Stimulated activated CD4-positive, alpha-beta T cell treated with anti-CD3 and anti-CD28 coated beads, Interleukin-12 subunit alpha, Interleukin-12 subunit beta, amount 100 ng/mL, for 4 hours (primary cell): ENCODE measurements at places on chromosomes 3 and 15.

DNA sequence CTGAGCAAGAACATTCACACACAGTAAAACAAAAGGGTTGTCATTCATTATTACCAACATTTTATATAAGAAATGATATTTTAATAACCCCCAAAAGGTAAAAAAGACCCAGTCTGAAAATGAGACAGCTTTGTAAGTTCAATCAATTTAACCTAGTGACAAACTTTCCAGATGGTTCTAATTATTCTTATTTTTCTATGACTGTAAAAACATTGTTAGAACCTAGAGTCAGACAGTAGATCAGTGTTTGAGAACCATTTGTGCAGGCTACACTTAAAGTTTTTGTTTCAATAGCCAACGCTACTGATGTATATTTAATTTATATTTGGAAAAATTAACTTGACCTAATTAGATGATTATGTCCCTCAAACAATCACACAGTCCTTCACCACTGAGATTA is 708.4 kb upstream of the CBLB start:
- no peak for DNase-seq

DNA sequence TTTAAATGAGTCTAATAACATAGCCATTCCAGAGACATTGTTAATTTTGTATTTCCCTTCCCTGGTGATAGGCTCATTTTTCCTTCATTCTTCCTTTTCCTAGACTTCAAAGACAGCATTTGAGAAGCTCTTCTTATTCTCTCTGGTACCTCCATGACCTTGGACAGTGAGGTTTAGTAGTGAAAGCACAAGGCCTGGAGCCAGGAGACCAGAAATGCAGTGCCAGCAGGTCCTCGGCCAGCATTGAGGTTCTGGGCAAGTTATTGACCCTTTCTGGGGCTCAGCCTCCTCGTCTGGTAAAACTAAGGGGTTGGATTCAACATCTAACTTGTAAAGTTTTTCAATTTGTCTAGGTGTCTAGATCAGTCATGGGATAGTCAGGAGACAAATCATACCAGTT is 146.9 kb downstream of the SV2B start:
- DNase-seq: no peak

- no peak for DNase-seq
These were observed 96.3 kb upstream of the P2RY1 start for GRCh38 chr3:152738656-152739055.

GRCh38 chr3:114219741-114220140 is 17.6 kb downstream of the ZNF80 start:
- DNase-seq: no peak

DNA sequence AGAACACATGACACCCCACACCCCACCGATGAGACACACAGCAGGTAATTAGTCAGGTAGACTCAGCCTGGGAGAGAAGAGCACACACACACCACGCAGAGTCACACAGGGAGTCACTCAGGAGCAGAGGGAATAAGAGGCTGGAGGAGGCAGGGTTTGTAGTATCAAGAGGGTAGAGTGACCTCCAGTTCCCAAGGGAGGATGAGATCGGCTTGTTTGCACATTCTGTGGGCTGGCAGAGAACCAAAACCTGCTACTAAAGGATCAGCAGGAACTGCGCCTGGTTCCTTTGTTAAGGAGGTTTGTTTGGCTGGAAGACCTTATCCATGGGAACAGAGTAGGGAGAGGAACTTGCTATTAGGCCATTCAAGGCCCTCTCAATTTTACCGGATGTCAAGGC is 281.4 kb upstream of the SLCO3A1 start:
- DNase-seq: no peak

DNA sequence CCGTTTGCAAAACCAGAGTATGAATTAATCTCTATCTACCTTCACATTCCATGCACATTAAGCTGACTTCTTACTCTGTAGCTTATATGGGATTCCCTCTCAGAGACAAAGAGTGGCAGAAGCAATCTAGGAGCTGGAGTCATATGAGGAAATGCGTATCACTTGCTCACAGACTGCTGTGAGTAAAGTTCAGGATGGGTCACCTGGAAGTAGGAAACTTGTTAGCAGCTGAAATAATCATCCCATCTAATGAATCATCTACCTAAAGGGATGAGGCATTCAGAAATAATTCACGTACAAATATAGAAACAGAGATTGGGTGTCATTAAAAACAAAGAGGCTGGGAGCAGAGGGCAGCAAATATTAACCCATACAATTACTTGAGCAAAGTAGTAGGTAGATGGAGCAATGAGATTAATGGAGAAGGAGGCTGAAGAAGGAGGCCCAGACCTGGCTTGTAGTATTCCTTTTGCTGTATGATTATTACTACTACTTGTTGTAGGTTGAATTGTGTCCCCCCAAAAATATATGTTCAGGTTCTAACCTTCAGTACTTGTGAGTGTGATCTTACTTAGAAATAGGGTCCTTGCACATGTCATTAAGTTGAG is 866.3 kb downstream of the ROBO2 start:
- no peak for DNase-seq

DNA sequence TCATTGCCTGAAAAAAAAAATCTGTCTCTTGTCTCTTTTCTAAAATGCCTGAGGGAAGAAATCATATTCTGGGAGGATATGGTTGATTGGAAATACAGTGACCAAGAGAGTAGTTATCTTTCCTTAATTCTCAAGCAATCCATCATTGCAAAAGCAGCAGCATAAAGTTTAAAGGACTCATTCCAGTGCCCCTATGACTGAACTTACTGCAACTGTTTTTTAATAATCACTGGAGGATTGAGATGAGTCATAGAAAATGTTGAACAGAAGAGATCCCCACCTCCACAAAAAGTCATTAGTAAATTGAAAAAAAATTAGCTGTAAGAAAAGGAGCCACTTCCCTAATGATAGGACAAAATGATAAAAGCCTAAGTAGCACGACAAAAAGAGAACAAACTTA is 121.5 kb downstream of the SLC9A9 start:
- DNase-seq: no peak

DNA sequence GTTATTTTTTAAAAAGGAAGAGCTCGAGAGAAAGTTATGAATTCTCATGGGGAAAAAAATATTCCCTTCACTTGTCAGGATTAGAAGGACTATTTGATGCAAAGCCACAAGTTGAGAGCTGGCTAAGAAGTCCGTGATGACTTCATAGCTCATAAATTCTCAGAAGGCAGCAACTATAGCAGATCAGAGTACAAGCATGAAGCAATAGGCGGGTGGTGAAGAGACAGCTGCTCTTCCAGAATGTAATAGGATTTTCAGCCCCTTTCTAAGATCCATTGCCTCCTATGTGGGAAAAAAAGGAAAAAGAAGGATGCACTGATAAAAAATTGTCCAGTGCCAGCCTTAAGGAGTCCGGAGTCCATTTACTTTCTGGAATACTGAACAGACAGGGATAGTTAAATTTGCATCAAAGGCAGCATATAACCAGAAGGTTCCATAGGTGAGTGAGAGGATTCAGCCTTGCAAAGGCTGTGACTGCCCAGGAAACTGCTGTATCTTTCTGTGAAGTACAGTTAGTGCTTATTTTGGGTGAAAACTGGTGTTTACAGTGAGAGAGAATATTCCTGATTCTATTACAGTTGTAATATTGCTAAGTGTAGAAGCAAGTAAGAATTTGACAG is 929.5 kb upstream of the ALCAM start:
- DNase-seq: no peak

GRCh38 chr15:80036071-80036470 is 23.4 kb upstream of the ZFAND6 start:
- no peak for DNase-seq

- DNase-seq: no peak
These were observed 30.1 kb upstream of the LRRC3B start for GRCh38 chr3:26592451-26592850.

DNA sequence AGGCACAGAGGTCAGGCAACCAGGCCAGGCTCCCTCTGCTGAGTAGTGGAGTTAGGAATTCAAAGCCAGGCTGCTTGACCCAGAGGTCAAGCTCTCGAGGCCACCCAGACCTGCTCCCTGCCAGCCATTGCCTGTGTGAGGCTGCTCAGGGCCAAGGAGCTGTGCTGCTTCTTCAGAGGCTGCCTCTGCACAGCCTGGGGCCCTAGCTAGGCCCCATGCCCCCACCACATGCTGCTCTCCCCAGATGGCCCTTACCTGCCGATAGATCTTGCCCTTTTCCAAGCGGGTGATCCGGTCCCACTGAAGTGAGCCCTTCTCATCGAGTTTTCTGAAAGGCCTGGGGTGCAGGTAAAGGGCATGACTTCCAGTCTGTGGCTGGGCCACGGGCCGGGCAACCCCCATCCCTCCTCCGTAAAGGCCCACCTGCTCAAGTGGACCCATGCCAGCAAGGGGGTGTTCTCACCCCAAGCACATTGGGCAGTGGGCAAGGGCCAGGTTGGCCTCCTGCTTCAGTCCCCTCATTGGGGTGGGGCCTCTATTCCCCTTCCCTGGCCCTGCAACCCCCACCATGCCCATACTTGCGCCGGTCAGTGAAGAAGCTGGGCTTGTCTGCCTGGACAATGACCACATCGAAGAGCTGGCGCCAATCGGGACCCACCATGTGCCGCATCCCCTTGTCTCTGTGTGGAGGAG is 6.5 kb downstream of the NT5DC2 start:
- DNase-seq: no peak

DNA sequence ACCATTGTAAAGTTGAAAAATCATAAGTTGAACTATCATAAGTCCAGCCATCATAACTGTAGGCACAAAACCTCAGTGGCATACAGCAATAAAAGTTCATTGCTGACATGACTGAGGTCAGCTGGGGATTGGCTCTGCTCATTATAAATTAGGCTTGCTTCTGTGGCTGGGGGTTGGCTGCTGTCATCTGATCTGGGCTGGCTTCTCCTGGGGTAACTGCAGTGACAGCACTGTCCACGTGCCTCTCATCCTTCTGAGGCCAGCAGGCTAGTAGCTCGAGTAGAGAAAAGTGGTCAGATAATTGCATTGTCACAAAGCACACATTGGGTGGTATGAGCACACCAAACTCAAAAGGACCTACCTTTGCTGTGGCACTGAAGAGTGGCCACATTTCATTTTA is 31.3 kb downstream of the CMTM7 start:
- DNase-seq: no peak
